T-cell (primary cell): ENCODE measurements at places on chromosomes 3 and 15.

GRCh38 chr15:96304839-96305238, 25.7 kb upstream of the NR2F2 start:
- no peak for DNase-seq

DNA sequence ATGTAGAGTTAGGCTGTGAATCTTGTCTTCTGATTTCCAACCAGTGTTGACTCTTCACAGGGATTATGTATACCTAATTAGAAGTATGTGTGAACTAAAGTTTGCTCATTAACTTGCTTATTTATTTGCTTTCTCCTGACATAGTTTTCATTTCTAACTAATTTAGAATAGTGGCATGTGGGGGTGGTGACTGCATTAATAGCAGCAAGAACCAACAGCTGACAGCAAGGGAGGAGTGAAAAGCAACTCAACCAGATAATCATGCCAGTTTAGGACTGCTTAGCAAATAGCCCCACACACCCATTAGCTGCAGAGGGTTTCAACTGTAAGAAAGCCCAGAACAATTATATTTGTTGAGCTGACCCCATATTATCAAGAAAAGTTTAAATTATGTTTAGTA, 3.8 kb downstream of the ST3GAL6 start:
- no peak for DNase-seq

DNA sequence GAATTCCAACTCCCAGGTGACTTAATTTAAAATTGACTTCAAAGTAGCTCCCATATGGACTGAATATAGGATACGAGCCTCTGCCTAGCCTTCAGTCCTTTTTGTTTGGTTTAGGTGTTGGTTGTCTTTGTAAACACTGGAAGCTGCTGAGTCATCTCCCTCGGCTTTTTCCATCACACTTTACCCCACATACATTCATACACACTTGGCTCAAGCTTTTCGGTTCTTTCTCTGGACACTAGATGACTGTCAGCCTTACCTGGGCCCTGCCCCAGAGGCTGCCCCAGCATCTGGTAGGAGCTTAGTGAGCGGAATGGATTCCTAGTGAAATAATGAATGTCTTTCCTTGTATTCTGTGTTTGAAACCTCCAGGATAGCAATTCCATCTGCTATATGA, 201.5 kb upstream of the IL12A start:
- no peak for DNase-seq

GRCh38 chr3:170584585-170585007, 1.3 kb downstream of the SLC7A14 start:
- peak; percentile 26 for DNase-seq

DNA sequence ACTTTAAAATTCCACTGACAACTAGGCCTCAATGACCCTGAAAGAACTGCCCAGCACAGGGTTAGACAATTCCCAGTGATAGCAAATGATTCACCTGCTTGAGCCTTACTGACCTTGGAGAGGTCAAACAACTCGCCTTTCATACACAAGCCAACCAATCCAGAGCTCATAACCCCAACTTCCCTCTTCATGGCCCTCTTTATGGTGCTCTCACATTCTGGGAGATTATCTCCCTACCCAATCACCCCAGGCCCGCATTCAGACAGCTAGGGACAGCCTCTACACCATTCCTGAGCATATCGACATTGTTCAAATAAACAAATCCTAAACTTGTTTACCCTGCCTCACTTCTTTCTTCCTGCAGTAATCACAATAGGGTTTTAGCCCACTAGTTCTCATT, 32.2 kb upstream of the COLQ start:
- DNase-seq: no peak

- no peak for DNase-seq
Observed at GRCh38 chr15:52294881-52295420, 653 bp downstream of the MYO5C start.
